CD8-positive, alpha-beta T cell (primary cell): ENCODE measurements at places on chromosomes 5 and 9. TPM values are rescaled to one million over a fixed set of nuclear protein-coding genes. Genes with fewer than 3 reads are reported as not detected.
A peak's percentile ranks its signal among the peaks of the same experiment; 100 is the strongest.

CDC20B gene
- total RNA-seq = not detected

- DNase-seq = no peak
Measured at GRCh38 chr9:33103501-33104281, 27.2 kb upstream of the SMU1 start.

MACROH2A1 gene
- 89.2 TPM for total RNA-seq

GRCh38 chr9:117000196-117000723 lies 313.2 kb downstream of the TRIM32 start:
- DNase-seq = no peak

DNA sequence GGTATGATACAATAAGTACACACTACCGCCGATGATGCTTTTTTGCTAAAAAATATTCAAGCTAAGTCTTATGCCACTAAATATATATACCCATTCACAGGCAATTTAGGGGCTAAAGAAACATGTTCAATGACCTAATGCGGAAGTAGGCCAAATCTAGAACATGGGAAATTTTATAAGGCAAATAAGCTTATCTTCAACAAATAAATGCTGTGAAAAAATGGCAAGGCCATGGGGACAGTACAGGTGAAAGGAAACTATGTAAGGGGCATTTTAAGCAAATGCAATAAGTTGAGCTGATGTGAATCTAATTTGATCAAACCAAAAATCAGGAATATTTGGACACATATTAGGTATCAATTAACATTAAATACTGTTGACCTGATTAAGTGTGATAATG lies 339.5 kb upstream of the EDIL3 start:
- no peak for DNase-seq

DNA sequence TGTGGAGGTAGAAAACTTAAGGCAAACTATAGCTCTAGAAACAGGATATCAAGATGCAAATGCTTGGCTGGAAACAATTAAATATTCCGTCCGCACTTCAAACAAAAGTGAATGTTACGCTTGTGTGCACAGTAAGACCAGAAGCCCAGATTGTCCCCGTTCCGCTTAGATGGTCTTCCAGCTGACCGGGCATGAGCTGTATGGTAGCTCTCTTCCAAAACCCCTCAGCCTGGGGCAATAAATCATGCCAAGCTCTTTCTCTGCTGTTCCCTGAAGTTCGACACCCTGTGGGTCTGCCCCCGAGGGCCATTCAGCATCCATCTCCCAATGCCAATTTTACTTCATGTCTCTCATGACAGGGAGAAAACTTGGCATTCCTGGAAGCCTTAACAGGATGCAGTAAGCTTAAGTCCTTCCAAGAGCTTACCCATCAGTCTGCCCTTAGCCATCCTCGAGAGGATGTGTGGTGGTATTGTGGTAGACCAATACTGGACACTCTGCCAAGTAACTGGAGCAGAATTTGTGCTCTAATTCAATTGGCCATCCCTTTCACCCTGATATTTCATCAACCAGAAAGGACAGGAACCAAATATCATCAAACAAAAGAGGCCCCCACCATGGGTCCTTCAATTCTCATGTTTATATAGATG lies 70.7 kb upstream of the RANBP6 start:
- no peak for DNase-seq

SLC34A3 gene
- not detected for total RNA-seq

GRCh38 chr5:157747766-157748700 lies 4.5 kb downstream of the LSM11 start:
- DNase-seq = no peak

DNA sequence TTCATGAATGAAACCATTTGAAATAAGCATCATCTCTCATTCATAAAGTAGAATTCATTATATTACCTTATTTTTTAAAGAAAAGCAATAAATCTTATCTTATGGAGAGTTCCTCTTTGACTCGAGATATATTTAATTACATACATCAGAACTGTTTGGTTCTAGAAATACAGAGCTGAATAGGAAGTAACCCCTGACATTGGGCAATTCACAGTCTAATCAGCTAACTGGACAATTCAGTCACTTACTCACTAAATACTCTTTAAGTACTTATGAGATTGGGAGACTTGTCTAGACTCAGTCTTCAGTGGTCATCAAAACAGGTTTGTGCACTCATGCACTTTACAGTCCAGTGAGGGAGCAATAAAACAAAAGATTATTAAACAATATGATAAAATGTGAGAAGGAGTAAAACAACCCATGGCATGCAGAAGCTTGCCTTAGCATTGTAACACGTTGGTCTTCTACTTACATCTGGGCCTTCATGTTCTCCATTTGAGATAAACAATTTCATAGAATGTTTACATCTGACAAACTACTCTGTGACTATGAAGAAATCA lies 11.5 kb upstream of the FBXO38 start:
- DNase-seq = no peak

DNA sequence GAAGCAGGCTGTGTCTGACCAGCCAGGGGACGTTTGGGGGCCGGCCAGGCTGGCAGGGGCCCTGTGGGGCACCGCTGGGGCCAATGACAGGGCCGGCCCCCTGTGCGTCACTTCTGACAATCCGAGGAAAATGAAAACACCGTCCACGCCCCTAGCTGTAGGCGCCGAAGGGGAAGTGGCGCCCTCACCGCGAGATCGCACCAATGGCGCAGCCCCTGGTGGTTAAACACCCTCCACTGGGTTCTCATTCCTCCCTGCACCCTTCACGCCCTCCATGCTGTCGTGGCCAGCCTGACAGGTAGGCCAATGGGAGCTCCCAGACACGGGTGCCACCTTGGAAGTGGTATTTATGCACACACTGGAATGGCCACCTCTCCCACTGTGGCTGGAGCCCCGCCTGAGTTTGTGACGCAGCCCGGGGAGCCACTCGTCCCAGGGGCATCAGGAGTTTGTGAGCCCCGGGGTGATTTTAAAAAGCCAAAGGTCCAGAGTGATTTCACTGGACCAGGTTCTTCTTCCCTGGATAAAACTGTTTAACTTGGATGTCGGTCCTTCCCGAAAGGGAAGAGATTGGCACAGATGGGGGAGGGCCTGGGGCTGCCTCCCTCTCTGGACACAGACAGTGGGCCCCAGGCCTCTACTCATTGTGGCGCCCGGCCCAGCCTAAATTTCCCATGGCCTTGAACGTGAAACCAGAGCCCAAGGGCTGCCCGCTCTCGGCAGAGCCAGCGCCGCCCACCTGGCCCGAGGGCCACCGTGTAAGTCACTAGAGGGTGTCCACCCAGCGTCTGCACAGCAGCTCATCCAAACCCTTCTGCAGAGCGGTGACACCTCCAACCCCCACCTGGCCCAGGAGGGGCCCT lies 49.7 kb downstream of the NKD2 start:
- no peak for DNase-seq

DNA sequence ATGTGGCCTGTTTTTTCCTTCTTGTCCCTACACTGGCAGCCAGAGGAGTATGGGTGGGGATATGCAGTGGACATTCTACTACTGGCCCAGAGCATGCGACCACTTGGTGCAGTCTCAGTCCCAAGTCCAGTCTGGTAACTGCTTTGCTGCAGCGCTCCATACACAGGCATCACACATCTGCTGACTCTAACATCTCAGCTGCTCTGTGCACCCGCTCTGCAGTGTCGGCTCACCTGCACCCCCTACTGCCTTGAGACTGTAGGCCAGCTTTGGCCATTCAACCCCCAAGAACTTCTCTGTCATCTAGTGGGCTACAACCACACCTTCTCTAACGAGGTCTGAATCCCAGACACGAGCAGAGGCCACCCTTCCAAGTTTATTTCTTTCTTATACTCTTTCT lies 46.4 kb upstream of the SLCO6A1 start:
- no peak for DNase-seq

DNA sequence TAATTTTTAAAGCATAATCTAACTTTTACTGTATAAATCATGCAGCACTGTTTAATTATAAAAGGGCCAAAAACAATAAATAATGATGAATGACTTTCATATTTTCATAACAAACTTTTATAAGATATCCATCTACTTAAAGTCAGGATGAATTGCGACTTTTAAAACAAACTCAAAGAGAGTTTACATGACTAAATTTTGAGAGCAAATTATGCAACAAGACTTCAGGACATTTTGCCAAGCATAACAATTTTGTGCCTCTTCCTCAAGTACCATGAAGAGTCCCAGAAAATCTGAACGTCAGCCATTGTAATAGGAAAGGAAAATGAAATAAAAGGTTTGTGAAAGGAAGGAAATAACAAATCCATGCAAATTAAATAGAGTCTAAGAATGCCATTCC lies 24.4 kb downstream of the ERAP1 start:
- no peak for DNase-seq

DNA sequence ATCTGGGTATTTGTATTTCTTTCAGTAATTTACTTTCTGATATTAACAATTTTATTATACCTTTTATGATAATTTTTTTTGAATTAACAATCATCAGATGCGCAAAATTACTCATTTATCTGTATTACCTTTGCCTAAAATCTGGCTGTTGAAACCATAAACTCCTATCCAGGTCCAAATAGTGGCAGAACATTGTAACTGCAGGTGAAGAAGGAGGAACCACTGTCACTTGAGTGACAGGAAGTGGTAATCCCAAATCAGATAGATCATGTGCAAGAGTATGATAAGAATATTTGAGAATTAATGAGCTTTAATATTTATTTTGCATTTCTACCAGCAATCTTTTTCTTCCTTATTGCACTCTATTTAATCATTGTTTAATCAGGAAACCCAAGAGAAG lies 139.3 kb upstream of the TLE4 start:
- no peak for DNase-seq

DNA sequence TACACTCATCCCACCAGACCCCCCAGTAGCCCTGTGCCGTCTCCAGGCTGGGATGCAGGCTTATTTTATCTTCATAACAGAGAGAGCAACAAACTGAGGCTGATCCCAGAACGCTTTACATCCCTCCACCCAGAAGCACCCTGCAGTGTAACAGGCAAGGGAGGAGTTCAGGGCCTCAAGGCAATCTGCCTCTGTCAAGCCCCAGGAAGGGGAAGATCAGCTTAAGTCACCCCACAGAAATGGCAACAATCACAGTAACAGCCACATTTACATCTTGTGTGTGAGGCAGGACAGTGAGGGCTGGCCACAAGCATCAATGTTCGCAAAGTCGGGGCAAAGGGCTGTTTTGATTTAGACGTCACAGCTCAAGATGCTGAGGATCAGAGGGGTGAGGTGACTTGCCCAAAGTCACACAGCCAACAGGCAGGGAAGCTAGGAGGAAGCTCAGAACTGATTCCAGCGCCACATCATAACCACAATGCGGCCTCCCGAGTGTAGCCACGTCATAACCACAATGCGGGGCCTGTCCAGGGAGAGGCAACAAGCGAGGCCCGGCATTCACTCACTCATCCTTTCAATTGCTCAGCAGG lies 14.4 kb downstream of the STK10 start:
- DNase-seq = peak; percentile 69

GRCh38 chr9:20580673-20581072 lies 41.6 kb downstream of the MLLT3 start:
- DNase-seq = no peak

GRCh38 chr9:77707383-77708063 lies 59.4 kb upstream of the GNA14 start:
- DNase-seq = no peak

DNA sequence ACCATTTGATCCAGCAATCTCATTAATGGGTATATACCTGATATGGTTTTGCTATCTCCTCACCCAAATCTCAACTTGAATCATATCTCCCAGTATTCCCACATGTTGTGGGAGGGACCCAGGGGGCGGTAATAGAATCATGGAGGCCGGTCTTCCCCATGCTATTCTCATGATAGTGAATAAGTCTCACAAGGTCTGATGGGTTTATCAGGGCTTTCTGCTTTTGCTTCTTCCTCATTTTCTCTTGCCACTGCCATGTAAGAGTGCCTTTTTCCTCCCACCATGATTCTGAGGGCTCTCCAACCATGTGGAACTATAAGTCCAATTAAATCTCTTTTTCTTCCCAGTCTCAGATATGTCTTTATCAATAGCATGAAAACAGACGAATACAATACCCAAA lies 74.5 kb upstream of the APC start:
- no peak for DNase-seq

DNA sequence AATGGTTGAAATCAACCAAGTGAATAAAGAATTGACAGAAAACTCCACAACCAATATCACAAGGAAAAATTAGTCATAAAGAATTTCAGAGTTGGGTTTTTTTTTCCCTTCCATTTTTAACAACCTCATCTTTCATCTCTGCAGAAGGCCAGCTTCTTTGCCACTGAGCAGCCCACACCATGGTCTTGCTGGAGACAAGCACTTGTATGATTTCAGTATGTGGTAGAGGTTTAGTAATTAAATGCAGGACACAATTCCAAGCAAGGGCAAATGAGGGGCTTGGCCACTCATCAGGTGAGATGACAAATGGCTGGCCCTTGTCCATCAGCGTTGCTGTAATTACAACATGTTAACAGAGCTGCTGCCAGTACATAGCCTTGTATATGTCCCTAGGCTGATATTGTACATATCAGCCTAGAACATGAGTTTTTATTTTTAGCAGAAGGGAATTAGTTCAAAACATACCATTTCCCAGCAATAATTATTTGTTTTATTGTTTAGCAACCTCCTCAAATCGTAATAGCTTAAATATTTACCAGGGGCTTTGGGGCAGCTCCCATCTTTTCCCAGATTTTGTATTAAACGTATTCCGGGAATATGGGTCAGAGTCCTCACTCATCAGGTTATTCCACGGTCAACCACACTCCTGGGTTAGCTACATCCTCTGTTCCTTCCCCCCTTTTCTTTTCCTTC lies 5.0 kb upstream of the C9 start:
- DNase-seq = no peak

PCA3 gene
- not detected for total RNA-seq

DNA sequence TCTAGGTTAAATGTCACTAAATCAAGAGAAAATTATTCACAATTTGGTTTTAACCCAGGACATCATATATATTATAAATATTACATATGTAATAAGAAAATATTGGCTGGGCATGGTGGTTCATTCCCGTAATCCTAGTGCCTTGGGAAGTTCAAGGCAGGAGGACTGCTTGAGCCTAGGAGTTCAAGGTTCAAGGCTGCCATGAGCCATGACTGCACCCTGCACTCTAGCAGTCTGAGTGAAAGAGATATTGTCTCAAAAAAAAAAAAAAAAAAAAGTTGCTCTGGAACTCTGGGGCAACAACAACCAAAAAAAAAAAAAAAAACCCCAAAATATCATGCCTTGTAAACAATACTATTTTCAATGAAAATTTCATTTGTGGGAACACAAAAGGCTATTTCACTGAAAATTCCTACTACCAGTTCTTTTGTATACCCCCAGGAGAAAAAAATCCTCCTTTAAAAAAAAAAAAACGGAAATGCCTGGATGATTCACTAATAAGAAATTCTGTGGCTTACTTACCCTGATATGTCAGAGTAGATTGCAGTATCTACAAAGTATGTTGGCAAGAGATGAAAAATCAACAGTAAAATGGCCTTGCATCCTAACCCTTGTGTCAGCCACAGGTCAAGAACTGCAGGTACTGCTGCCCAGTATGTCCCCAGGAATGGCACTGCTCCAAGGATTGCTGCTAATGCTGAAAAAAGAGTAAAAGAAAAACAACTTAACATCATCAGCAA lies 22.6 kb upstream of the CTNNAL1 start:
- no peak for DNase-seq

DNA sequence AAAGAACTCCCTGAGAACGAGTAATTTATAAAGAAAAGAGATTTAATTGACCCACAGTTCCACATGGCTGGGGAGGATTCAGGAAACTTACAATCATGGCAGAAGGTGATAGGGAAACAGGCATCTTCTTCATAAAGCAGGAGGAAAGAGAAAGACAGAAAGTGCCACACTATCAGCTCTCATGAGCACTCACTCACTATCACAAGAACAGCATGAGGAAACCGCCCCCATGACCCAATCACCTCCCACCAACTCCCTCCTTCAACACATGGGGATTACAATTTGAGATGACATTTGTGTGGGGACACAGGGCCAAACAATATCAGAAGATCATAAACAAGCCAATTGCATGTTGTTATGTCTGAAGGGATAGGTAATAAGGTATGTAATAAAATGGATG lies 935.9 kb upstream of the COX7C start:
- no peak for DNase-seq
